ENCODE measurements at places on chromosomes 16 and 17.

- no peak for DNase-seq
Measured at GRCh38 chr16:71631776-71632175, 5.8 kb downstream of the MARVELD3 start.

DNA sequence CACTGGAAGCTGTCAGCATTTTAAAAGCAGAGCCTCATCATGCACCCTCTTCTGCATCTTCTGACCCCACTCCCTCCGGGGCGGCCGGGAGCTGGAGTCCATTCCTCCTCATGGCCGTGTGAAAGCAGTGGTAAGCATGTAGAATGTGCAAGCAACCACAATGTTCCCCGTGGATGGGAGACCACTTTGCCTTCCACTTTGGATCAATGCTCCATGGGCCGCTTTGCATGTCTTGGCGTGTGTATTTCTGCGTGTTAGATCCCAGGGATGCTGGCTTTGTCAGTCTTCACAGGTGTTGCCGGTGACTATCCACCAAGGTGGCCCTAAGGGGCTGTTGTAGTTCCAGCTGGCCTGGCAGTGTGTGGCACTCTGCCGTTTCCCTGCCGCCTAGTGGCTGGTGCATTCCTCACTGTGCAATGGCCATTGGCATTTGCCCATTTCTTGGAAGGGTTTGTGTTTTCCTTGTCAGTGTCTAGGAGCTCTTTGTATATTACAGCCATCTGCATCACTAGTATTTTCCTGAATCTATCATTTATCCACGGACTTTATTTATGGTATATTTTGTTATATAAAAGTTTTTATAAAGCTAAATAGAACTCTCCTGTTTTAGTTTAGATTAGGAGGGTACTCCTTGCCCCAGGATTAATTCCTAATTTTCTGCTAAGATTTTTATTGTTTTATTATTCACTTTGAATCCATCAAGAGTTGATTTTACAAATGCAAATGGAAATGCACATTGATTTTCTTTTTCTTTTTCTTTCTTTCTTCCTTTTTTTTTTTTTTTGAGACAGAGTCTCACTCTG, 5.8 kb upstream of the ALDH3A1 start:
- no peak for DNase-seq

GRCh38 chr17:75777296-75777922, 7.2 kb upstream of the UNK start:
- peak; percentile 46 for DNase-seq

DNA sequence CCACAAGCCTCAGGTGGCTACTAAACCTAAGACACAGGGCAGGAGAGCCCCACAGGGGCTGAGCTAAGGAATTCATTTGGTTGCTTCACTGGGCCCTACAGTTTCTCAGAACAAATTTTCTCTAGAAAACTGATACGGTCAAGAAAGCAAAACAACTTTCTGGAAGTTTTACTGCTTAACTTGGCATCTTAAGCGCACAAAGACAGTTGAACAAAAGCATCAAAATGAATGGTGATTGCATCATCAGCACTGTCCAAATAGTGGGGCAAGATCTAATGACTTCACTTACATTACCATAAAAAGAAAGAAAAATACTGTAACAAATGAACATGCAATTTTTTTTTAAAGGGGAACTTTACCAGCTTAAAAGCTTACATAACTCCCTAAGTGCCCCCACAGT, 47.6 kb downstream of the XPO6 start:
- no peak for DNase-seq
